ENCODE measurements at places on chromosomes 1 and 21.

- no peak for DNase-seq
Measured at GRCh38 chr1:146019231-146020057, 2.1 kb downstream of the HJV start.

GRCh38 chr1:97603776-97604175 is 317.1 kb downstream of the DPYD start:
- DNase-seq, result no peak

GRCh38 chr1:234851450-234852438 is 241.8 kb upstream of the IRF2BP2 start:
- DNase-seq, result no peak

DNA sequence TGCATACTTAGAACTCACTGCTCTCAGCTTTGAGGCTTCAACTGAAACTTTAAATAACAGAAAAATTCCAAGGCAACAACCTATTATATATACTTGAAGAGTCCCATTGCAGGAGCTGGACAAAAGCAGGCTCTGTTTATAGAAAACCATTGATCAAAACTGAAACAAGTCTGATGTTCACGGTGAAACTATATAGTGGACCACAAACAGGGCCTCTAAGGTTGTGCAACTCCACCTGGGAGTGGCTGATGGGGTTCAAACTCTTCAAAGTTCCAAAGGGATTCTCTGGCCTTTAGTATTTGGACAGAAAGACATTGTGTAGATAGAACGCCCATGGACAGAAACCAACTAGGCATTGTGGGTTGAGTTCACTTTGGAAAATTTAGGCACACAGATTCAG is 140.3 kb downstream of the ZC3H11B start:
- DNase-seq, result no peak

DNA sequence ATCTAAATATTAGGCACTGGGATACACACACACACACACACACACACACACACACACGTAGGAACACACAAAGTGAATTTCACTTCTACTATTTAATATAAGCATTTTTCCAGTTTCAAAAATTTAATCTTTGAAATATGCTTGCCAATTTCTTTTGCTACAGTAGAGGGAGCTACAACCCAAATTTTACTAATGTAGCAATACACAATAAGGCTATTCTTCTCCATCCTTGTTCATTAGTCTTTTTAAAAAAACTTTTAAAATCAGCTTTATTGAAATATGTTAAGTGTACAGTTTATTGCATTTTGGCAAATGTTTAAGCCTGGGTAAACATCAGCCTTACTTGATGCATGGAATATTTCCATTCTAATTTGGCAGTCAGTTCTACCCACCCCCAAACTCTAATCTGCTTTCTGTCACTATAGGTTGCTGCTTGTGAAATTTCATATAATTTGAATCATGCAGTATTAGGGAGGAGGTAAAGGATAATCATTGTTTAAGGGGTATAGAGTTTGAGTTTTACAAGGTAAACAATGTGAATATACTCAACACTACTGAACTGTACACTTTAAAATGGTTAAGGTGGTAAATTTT is 93.0 kb upstream of the TENT5C start:
- no peak for DNase-seq

DNA sequence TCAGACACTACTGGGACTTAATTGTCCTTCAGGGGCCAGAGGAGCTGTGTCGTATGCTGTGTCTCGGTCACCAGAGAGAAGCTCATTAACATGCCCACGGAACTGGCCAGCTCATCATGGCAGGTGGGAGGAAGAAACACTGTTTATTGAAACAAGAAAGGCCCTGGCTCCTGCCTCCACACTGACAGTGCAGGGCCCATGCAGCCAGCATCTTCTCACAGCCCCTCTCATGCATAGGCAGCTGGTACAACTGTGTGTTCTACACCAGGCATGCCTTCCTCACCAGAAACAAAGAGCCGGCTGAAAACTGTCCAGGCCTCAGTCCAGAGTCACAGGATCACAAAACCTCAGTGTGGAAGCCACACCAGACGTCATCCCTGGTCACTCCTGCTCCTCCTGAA is 106.0 kb downstream of the UBE2U start:
- DNase-seq, result no peak

GRCh38 chr1:11777658-11778322 is 15.8 kb downstream of the C1orf167 start:
- DNase-seq, result no peak

GRCh38 chr1:213613549-213613948 is 374.2 kb upstream of the PROX1 start:
- DNase-seq, result no peak

DNA sequence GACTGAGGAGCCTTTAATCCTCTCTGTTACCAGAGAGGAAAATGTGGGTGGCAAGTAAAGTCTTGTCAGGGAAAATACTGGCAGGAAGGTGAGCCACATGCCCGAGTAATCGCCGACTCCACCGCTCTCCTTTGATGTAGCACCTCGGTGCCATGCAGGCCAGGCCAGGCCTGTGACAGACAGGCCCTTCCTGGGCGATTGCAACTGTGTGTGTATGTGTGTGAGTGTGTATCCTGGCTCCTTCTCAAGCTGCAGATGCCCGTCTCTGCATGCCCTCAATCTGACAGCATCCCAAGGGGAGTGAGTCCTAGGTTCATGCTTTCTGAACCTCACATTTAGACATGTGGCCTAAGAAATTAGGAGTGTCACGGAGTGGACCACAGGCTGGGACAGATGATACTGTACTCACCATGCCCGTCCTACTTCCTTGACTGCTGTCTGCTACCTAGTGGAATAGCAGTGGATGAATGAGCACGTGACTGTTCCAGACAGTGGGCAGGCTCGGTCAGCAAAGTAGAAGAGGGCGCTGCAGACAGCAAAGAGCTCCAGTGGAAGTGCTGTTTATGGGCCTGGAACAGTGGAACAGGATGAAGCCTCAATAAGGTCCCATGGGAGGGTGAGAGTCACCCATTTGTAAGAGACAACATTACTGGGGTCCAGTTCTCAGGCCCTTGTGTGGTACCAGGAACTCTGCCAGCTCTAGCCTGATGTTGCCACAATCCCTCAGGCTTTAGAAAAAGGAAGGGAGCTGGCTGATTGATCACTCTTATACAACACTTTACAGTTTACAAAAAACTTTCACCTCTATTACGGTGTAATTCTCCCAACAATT is 25.3 kb downstream of the SERTAD4 start:
- DNase-seq, result no peak

GRCh38 chr1:165254376-165254775 is 102.1 kb downstream of the LMX1A start:
- DNase-seq, result no peak

DNA sequence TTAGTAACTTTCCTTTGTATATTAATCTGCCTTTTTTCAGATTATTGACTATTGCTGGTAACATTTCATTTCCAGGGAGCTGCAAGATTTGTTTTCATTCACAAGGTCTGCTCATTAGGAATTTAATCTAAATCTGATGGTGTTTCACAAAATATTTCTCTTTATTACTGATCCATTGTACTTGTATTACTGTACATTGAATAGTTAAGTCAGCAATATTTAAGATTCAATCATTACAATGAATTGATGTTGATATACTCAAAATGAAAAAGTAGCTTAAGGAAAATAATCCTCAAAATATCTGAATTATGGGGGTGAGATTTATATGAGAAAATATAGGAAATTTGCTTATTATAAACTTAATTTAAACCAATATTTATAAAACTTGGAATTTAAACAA is 308.6 kb upstream of the PBX1 start:
- no peak for DNase-seq

GRCh38 chr1:223429313-223429731 is 36.1 kb downstream of the CCDC185 start:
- no peak for DNase-seq

DNA sequence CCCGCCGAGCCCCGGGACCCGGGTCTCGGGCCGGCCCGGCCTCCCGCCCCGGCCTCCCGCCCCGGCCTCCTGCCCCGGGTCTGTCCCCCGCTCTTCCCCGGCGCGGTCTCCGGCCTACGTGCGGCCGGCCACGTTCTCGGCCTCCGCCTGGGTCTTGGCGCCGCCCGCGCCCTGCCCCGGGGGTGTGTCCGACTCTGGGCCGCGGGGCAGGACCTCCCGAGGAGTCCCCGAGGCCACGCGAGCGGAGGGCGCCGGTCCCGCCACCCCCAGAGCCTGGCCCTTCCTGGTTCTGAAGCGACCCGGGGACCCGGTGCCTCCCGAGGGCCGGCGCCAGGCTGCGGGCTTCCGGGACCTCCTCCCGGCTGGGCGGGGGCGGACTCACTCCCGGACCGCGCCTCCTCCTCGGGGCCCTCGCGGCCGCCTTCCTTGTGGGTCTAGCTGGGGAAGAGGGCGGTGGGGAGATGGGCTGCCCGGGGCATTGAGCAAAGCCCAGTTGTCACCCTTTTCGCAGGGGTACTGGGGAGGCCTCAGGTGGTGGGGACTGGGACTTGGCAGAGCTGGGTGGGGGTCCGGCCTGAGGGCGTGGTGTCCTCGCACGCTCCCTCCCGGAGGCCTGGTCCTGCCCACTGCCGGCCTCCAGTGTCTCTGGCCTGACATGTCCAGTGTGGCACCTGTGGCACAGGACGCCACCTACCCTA is 558 bp downstream of the PFKL start:
- DNase-seq, result no peak

DNA sequence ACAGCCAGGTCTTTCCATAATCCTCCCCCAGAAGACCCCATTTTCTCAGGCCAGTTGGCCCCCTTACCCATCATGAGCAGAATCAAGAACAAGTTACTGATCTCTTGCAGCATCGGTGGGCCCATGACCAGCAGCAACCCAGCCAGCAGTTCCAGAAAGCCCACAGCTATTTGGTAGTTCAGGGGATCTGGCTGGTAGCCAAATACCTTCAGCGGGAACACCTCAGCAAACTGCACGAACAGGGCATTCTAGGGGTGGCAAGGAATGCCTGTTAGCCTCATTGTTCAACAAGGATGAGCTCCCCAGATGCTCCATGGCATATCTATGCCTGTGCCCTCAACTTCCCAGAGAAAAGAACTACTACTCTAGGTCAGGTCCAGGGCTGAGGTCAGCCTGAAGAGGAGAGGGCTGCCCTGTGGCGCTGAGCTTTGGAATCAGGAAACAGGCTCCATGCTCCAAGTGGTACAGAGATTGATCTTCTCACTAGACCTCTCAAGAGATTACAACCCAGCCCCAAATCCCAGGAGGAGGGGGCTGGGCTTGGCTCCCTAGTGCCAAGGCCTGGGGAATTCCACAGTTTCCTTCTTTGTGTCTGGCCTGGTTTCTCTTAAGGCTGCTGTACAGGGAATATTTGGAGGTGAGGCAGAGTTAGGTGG is 1.3 kb downstream of the TMEM35B start:
- no peak for DNase-seq

GRCh38 chr1:1776672-1777582 is 1.3 kb downstream of the NADK start:
- no peak for DNase-seq

DNA sequence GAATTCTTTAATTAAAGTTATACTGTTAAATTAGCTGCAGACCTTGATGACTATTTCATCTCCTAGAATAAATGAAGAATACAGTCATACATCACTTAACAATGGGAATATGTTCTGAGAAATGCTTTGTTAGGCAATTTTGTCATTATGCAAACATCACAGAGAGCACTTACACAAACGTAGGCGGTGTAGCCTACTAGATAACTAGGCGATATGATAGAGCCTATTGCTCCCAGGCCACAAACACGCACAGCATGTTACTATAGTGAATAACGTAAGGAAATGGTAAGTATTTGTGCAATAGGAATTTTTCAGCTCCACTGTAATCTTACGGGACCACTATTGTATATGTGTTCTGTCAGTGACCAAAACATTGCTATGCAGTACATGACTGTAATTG is 37.6 kb upstream of the DESI2 start:
- no peak for DNase-seq

- no peak for DNase-seq
Measured at GRCh38 chr1:78267513-78268218, 221.9 kb downstream of the GIPC2 start.

- DNase-seq, result no peak
Measured at GRCh38 chr1:40004857-40005256, 35.7 kb upstream of the CAP1 start.

DNA sequence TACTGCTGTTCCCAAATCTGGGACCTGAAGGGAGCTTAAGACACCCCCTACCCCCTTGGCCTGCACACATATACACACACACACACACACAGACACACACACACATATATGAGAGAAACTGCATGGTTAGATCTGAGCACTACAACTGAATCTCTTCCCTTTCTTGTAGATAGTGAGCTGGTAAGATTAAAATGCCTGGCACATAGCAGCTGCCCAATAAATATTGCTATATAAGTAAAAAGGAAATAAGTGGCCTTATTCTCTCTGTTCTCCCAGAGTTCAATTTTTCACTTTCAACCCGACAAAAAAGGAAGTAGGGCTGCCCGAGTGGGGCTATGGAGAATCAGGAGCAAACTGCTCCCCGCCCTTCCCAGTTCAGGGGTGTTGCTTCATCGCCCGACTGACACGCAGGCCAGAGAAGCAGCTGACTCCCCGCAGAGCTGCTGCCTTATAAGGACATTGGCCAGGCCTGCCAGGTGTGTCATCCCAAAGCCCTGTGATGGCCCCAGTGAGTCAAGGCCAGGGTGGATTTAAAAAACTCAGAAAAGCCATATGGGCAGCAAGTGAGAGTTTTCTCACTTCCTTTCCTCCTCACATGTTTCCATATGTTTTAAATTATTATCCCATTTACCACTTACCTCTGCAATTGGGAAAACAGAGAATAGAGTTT is 106.5 kb upstream of the SLC44A3 start:
- DNase-seq, result peak; percentile 85

DNA sequence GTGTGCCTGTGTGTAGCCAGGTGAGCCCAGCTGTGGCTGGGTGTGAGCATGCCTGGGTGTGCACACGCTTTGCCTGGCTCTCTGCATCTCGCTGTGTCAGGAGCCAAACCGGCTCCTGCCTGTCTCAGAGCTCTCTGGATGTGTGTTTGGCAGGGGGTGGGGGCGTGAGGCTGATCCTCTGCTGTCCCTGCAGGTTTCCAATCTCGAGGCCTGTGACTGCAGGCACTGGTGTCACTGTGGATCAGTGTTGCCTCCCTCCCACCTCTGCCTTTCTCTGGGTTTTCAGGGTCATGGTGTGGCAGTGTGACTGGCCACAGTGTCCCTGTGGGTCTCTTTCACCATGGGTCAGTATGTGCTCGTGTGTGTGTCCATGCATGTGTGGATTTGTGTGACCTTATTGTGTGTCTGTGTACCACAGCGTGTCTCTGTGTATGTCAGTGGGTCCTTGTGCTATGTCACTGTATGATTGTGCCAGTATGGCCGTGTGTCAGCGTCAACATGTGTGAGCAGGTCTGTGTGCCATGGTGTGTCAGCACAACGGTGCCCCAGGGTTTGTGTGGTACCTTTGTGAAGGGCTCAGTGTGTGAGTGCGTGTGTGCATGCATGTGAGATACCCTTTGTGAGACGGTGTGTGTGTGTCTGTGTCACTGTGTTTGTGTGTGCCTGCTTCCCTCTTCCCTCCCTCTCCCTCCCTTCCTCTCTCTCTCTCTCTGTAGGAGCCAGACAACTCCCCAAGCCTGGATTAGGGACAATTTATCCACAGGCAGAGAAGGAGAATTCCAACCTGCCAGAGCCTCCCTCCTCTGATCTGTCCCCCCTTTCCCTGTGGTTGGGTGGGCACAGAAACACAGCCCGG is 43.4 kb downstream of the AHDC1 start:
- DNase-seq, result no peak
